ENCODE measurements at places on chromosomes 13 and 19. TPM values are rescaled to one million over a fixed set of nuclear protein-coding genes. Genes with fewer than 3 reads are reported as not detected.

Gene ZNF534
- polyA plus RNA-seq = not detected

Gene SULT2A1
- polyA plus RNA-seq = not detected

Gene CEACAM7
- not detected for polyA plus RNA-seq

Gene OR10H1
- not detected for polyA plus RNA-seq

Gene KLF16
- 0.55 TPM for polyA plus RNA-seq

Gene ZNF541
- not detected for polyA plus RNA-seq

Gene ZNF714
- polyA plus RNA-seq = 2.1 TPM

Gene ZNF415
- polyA plus RNA-seq = 7.3 TPM

- H3K27me3 ChIP-seq = peaks cover 8% of the 10 kb centered on the region
- H3K27ac ChIP-seq = no peak overlapping the region
- DNase-seq = no peak
- H3K36me3 ChIP-seq = no peaks in the 10 kb centered on the region
- H3K4me3 ChIP-seq = no peak overlapping the region
- H3K4me1 ChIP-seq = peaks cover 19% of the 10 kb centered on the region
Measured at GRCh38 chr19:38394488-38394887, 6.0 kb downstream of the SPRED3 start.

DNA sequence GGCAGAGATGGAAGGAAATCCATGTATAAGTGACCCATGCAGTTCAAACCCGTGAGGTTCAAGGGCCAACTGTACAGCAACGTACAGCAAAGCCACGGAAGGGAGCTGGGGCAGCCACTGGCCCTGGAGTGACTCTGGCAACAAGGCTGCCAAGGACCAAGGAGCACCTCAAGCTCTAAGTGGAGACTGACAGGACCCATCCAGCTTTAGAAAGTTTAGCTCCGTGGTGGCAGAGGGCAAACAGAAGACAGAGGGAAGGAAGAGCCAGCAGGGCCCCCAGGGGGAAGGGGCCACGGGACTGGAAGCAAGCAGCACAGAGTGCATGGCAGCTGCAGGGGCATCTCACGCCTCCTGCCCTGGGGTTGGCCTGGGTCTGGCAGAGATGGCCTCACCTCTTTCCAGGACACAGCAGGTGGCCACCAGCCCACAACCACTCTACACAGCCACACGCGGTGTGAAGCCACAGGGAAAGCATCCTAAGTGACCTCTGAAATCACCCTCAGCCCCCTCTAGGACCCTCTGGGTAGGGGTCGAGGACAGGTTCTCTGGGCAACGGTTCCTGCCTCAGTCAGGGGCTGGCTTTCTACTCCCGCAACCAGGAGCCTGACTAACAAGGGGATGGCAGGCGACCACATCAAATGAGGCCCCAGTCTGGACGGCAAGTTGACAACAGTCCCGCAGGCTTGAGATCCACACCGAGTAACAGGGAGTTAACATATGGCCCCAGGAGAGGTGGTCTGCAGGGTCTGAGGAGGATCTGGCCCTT, 3.8 kb downstream of the MIER2 start:
- DNase-seq = no peak
- no peaks in the 10 kb centered on the region for H3K36me3 ChIP-seq
- H3K4me1 ChIP-seq = peaks cover 78% of the 10 kb centered on the region
- H3K27me3 ChIP-seq = peaks cover 7% of the 10 kb centered on the region
- H3K27ac ChIP-seq = no peak overlapping the region
- no peak overlapping the region for H3K4me3 ChIP-seq

- H3K36me3 ChIP-seq = peaks cover 4% of the 10 kb centered on the region
- H3K27ac ChIP-seq = no peak overlapping the region
- no peaks in the 10 kb centered on the region for H3K4me1 ChIP-seq
- H3K4me3 ChIP-seq = no peak overlapping the region
- DNase-seq = no peak
- H3K27me3 ChIP-seq = no peaks in the 10 kb centered on the region
Measured at GRCh38 chr13:53447863-53448262, 419.2 kb downstream of the OLFM4 start.

DNA sequence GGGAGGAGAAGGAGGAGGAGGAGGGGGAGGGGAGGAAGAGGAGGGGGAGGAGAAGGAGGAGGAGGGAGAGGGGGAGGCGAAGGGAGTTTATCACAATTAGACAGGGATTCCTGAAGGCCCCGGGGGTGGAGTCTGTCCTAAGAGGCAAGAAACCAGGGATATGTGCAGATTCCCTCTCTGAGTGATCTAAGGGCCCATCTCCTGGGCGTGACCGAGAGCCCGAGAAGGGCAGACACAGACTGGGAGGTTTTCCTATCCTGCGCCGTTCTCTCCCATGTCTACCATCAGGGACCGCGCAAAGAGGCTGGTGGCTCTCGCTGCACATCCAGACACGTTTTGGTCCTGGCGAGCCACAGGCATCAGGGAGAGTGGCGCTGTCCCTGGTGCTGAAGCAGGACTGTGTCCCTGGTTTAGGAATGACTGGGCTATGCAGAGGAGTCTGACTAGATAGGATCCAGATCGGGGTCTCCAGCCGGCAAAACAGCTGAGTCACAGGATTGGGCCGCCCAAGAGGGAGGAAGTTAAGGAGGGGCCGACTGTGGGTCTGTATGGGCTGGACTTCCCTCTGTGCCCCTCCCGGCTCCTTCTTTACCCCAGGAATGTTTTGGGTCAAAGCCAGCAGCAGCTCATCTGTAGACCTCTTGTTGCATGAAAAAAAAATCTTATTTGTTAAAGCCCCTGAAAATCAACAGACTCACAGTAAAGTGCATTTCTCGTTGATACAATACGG, 17.9 kb upstream of the ZNF175 start:
- H3K4me1 ChIP-seq = peaks cover 24% of the 10 kb centered on the region
- DNase-seq = peak; percentile 14
- H3K36me3 ChIP-seq = peaks cover 4% of the 10 kb centered on the region
- H3K4me3 ChIP-seq = no peak overlapping the region
- H3K27ac ChIP-seq = no peak overlapping the region

- no peak for DNase-seq
- H3K4me3 ChIP-seq = no peak overlapping the region
- peaks cover 10% of the 10 kb centered on the region for H3K27me3 ChIP-seq
Measured at GRCh38 chr19:35458731-35459391, 10.8 kb downstream of the FFAR2 start.

GRCh38 chr13:98609756-98610155, 32.8 kb upstream of the STK24 start:
- DNase-seq = no peak
- no peaks in the 10 kb centered on the region for H3K4me1 ChIP-seq
- no peaks in the 10 kb centered on the region for H3K36me3 ChIP-seq

DNA sequence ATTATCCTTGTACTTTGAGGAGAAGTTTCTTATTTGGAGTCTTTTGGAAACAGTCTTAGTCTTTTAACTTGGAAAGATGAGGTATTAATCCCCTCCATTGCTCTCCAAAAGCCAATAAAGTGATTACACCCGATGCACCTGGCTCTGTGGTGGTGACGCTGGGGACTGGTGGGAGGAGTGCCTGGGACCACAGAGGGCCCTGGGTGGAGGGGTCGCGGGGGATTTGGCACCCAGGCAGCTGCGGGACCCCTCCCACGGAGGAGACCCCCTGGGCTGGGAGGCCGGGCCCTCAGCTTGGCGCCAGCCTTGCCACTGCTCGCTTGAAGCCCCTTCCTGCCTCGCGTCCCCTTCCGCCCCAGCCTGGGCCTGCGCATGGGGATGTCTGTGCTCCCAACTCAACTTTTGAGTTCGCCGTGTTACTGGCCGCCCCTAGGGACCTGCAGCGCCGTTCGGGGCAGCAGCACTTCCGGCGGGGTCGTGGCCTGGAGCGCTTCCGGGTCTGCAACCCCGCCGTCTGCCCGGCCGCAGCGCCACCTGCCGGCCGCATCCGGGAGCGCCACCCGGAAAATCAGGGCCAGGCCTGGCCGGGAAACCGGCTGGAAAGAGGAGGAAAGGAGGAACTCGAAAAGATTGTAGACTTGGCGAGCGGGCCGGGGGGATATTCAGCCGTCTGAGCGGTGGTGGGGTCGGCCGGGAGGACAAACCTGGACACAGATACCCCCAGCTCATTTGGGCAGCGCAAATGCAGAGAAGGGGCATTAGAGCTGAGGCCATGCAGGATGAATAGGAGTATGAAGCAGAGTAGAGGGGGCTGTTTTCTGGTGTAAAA, 8.4 kb downstream of the PEAK3 start:
- peak; percentile 83 for DNase-seq
- H3K36me3 ChIP-seq = peaks cover 12% of the 10 kb centered on the region
- peaks cover 45% of the 10 kb centered on the region for H3K27me3 ChIP-seq

- no peaks in the 10 kb centered on the region for H3K4me1 ChIP-seq
- no peak overlapping the region for H3K4me3 ChIP-seq
- DNase-seq = no peak
Measured at GRCh38 chr19:54795758-54796157, 7.7 kb upstream of the KIR2DL4 start.

DNA sequence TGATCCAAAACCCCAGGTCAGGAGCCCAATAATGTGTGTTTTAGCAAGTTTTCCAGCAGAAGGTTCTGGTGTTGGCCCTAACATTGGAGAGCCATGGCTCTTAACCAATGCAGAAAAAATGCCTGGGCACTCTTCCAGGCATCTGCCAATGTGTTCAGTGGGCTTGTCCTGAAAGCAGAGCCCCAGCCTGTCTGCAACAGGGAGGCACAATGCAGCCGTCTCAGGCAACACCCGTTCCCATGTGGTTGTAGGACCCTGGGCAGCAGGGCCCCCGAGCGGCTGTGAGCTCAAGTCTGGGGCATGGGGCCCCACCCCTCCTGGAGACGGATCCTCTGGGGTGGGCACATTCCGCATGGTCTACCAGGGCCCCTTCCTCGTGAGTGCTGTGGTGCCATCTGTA, 58.1 kb upstream of the SIAH3 start:
- no peak for DNase-seq
- no peaks in the 10 kb centered on the region for H3K36me3 ChIP-seq
- H3K27ac ChIP-seq = no peak overlapping the region
- H3K4me1 ChIP-seq = no peaks in the 10 kb centered on the region
- H3K4me3 ChIP-seq = no peak overlapping the region

DNA sequence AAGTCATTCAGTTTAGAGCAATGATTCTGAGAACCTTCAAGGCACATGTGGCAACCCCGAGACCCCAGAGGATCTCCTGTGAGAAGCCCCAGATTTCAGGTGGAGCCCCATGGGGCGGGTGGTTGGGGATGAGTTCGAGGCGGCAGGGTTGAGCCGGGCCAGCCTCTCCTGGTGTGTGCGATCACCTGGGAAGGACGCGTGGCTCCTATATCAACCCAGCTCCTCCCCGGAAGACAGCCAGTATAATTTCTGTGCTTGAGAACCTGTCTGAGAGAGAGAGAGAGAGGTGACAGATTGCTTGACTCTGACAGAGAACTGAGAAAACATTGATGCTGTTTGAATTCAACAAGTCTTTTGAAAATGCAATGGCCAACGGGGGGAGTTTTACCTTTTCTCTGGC, 89.0 kb downstream of the TEX29 start:
- no peaks in the 10 kb centered on the region for H3K4me1 ChIP-seq
- H3K4me3 ChIP-seq = no peak overlapping the region
- H3K27ac ChIP-seq = no peak overlapping the region

- peaks cover 8% of the 10 kb centered on the region for H3K27me3 ChIP-seq
- no peaks in the 10 kb centered on the region for H3K36me3 ChIP-seq
- no peak for DNase-seq
- H3K4me3 ChIP-seq = peak overlapping the region; percentile 30
Measured at GRCh38 chr19:54434112-54434872, 14.7 kb upstream of the LENG8 start.

- no peak for DNase-seq
- no peak overlapping the region for H3K4me3 ChIP-seq
- peaks cover 4% of the 10 kb centered on the region for H3K36me3 ChIP-seq
Measured at GRCh38 chr19:17137417-17137816, 61.8 kb downstream of the MYO9B start.

DNA sequence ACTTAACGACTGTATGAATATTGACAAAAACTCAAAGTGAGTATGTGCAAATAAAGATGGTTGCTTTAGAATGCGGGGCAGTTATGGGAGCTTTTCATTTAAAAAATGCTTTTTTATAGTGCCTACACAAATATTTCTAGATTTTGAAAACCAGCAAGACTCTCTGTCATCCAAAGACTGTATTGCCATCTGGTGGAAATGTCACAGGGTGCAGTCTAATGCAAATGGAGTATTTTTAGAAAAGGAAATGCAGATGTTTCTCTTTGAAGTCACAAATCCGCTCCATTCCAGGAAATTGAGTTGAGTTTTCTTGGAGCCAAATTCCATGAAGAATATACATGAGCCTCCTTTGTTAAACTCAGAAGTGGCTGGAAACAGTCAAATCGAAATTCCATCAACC, 2.3 kb upstream of the C1QTNF9B start:
- H3K36me3 ChIP-seq = no peaks in the 10 kb centered on the region
- H3K4me3 ChIP-seq = no peak overlapping the region
- peaks cover 2% of the 10 kb centered on the region for H3K4me1 ChIP-seq
- peaks cover 24% of the 10 kb centered on the region for H3K27me3 ChIP-seq
- no peak overlapping the region for H3K27ac ChIP-seq
- peak; percentile 34 for DNase-seq

DNA sequence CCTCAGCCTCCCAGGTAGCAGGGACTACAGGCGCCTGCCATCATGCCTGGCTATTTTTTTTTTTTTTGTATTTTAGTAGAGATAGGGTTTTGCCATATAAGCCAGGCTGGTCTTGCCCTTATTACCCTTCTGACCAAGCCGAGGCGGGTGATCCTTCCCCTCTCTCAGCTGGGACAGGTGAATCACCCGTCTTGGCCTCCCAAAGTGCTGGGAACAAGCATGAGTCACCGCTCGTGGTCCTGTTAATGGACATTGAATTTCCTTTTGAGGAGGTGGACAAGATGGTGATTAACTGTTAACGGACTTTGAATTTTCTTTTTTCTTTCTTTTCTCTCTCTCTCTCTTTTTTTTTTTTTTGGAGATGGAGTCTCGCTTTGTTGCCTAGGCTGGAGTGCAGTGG, 10.6 kb downstream of the CD70 start:
- no peak for DNase-seq
- peaks cover 1% of the 10 kb centered on the region for H3K27me3 ChIP-seq
- H3K4me1 ChIP-seq = no peaks in the 10 kb centered on the region
- no peak overlapping the region for H3K4me3 ChIP-seq
- no peaks in the 10 kb centered on the region for H3K36me3 ChIP-seq
- H3K27ac ChIP-seq = no peak overlapping the region

GRCh38 chr13:56923626-56924140, 217.0 kb upstream of the PRR20A start:
- no peaks in the 10 kb centered on the region for H3K36me3 ChIP-seq
- H3K4me3 ChIP-seq = no peak overlapping the region
- no peak for DNase-seq
- H3K4me1 ChIP-seq = no peaks in the 10 kb centered on the region

GRCh38 chr19:23587546-23587945, 99.5 kb downstream of the ZNF675 start:
- no peak overlapping the region for H3K27ac ChIP-seq
- H3K27me3 ChIP-seq = no peaks in the 10 kb centered on the region
- no peaks in the 10 kb centered on the region for H3K36me3 ChIP-seq
- no peaks in the 10 kb centered on the region for H3K4me1 ChIP-seq

Measured in immature natural killer cell (primary cell).